Astrocyte of the hippocampus (primary cell): ENCODE measurements at places on chromosomes 13 and 19.

- peak; percentile 80 for DNase-seq
Observed at GRCh38 chr19:33235269-33235995, 9.8 kb upstream of the SLC7A10 start.

DNA sequence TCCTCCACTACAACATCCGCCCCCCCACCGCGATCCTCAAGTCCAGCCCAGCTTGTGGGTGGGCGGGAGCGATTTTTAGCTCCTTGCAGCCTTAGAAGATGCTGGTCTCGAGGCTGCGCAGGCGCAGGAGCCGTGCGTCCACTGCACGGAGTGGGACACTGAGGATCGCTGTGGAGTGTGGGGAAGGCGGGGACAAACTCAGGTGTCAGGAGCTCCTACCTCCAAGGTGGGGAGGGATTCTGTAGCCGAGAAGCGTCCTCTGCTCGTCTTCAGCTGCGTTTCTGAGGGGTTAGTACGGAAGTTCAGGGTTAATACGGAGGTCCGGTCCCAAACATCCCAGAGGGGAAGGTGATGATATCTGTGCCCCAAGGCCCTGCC is at the start of gene RTBDN:
RTBDN (minus strand) TSS at position 14 of the 378 bp plus-strand sequence. CDS start 4,600 bp downstream, outside the sequence.
- no peak for DNase-seq

DNA sequence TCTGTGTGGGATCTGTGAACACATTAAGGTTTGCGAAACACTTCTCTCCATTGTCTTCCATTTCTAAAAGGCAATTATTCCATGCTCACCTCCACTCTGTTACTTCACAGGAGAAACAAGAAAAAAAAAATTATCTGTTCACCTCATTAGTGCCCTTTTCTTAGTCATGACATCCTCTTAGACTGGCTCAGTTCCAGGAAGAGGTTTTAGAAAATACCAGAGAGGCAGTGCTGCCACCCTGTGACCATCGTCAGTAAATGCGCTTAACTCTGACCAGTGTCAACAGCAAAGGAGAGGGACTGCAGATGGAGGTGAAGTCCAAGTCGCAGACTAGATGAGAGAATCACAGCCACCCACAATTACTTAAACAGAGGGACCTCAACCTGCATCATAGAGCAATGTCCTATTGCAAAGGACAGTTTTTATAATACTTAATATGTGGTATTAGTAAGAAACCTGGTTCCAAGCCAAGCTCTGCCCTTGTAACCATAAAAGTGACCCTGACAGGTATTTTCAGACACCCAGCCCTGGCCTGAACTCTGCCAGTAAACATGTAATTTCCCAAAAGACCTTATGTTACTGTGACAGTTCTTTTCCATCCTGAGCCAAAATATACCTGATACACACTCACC is 19.4 kb downstream of the CEACAM21 start:
- peak; percentile 70 for DNase-seq

GRCh38 chr19:17949956-17950309 is 17.0 kb upstream of the KCNN1 start:
- no peak for DNase-seq

DNA sequence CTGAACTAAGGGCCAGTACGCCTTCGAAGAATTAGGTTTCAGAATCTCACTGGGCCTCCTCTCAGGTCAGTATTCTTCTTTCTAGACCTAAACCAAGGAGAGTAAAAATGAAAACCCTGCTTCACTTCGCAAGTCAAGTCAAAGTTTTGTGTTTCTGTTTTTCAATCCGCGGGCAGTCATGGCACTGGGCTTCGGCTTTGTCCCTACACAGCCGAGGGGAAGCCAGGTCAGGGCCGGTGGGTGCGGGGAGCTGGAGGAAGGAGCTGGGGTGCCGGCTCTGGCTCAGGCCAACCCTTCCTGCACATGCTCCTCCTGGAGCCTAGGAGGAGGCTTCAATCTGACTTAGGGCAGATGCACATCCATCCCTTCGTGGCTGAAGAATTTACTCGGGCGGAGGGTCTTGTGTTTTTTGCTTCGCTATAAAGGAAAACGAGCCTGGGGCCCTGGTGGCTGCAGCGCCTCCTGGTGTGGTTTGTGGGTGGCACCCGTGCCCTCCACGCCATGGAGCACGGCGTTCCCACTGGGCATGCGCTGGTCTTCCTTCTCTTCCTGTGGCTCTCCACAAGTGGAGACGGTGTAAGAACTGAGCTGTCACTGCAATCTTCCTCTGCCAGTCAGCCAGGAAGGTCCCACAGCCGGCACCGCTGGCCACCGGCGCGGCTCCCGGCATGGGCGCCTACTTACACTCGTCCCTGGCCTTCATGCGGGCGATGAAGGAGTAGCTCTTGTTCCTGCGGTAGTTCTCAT is 22.5 kb downstream of the C19orf44 start:
- no peak for DNase-seq
